Mammary epithelial cell (primary cell): ENCODE measurements at places on chromosomes 2 and 18.

DNA sequence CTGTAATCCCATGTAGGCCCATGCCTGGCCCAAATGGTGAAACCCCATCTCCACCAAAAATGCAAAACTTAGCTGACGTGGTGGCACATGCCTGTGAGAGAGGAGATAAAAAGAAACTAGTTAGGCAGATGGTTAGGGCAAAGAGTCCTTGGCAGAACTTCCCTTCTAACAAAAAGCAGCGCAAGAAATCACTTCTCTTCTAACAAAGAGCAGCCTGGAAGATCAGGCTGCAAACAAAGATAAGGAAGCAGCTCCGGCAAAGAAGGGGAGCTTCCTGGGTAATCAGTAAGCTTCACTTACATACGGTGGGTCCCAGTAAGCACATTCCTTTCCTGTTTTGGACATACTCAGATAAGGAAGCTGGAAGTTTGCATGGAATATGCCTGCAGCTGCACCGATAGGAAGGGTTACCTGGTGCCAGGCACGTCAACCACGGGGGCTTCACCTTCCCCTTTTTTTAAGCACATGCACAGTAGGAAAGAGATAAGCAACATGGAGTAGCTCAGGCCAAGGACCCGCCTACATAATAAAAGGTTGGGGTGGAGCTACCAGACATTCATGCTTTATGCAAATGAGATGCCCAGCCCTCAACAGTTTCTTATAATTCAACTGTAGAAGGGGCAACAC, 61.0 kb upstream of the SLC25A52 start:
- DNase-seq, result no peak

DNA sequence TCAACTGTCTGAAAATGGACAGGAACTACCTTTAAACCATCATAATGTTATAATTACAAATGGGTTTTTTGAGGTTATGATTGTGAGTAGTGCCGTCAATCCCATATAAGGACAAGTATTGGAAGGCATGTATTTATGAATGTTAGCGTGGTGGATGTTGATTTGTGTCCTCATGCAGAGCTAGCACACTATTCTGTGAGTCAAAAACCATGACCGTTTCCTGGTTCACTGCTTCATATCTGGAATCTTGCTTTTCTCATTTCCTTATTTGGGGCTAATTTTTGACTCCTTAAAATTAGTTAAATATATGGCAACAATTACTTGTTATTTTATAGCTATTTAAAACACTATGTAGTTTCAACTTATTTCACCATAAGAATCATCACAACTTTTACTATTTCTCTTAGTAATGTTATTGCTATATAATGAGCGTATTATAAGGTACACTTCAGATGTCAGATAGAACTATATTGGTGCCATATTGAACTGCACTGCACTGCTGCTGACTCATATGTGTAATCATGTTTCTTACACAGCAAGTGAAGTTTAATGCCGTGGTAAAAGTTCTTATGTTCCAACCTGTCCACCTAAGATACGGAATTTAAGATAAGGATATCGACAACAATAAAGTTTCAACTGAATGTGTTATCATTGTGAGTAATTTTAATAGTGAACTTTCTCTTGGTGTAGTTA, 192.8 kb downstream of the PTGR3 start:
- no peak for DNase-seq

DNA sequence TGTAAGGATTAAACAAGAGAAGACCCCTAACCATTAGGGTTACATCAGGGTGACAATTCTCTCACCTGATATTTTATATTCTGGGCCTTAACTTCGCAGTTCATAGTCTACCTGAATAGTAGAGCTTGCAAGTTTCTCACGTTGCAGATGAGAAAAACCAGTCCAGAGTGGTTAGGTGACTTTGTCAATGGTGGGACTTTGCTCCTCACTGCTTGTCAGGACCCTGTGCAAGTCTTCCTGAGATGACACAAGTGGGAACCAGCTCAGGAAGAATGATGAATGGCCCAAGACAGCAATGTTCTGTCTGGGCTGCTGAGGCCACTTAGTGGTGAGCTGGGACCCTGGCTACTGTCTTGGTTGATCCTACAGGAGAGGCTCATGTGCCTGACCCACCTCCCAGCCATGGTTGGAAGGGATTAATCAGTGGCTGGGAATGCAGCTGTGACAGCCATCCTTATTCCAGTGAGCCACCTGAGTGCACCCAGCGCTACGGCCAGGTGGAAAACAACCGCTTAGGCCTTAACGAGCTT, 16.9 kb downstream of the LGALSL start:
- no peak for DNase-seq

- DNase-seq, result no peak
These were observed 56.9 kb downstream of the WDR75 start for GRCh38 chr2:189498205-189498604.

DNA sequence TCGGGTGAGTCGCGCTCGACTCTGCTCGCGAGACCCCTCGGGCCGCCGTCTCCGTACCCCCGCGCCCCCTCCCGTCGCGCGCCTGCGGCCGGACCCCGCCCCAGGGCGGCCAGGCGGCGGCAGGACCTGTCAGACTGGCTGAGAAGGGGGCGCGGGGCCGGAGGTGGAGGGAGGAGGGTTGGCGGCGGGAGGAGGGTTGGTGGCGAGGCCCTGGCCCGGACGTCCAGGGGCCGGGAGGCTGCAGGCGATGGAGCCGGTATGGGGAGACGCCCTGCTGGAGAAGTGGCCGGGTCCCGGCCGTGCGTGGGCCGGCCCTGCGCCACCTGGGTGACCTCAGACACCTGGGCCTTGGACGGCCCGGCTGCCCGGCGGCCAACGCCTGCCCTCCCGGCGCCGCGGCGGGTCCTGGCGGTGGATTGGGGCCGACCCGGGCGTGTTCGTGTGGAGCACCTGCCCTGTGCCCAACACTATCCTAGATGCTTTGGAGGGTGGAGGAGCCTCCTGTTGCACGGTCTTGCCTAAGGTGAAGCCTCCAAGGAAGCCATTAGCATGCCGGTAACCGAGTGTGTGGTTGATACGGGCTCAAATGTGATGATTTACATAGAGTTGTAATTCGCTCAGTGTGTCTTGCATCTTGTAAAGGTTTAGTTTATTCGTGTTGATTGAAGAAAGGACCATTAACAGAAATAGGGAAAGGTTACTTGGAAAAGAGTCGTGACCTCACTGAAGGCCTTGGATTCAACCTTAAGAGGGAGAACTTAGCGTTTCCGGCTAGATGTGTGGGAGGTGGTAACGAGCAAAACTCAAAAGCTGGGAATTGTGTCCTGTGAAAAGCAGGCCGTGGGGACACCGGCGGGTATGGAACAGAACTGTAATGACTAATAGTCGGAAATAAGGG, 550 bp downstream of the MYL12B start:
- DNase-seq, result peak; percentile 45

DNA sequence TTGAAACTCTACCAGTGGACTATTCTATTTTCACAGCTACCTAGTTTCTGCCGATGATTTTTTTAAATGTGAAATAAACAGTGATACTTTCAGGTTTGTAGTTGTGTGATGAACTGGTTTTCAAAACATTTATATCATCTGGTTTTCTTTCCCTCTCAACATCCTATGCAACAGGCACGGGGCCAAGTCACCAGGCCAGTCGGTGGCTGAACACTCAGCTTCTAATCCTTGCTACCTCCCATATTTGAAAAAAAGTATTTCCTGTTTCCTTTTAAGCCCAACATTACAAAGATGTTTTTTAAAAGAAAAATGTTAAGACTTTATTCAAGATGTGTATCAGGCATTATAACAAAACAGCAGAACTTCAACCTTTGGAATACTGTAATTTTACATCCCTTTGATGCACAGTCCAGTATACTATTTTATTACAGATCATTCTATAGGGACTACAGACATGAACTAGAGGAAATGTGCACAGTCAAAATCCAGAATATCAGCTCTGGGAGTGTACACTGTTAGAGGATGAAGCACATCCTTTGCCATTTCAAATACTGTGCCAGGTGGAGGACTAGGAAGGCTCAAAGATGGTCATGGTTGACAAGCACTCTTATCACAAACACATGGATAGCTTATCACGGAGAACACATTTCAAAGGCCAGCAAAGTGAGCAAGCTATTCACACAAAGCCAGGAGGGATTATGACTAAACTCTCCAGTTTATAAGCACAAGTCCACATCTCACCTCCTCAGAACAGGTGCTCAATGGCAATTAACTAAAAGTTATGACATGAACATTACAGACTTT, 14.6 kb downstream of the MRPL35 start:
- DNase-seq, result no peak

GRCh38 chr18:5972298-5972697, 77.0 kb upstream of the TMEM200C start:
- no peak for DNase-seq

DNA sequence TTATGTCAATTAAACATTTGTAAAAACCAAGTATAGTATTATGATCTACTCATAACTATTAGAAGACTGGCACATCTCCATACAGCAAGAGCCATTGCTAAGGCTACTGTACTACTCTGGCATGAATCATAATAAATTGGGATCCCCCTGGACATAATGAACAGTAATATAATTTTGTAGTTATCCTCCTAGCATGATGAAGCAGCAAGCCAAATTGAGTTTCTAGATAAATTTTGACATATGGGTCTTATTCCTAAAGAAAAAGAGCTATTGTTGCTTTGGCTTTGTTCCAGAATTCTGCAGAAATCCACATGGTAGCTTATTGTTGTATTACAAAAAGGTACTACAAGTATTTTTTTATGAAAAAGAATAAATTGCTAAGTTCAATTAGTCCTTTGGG, 204.3 kb downstream of the CAMKMT start:
- DNase-seq, result no peak

- no peak for DNase-seq
These were observed 440.8 kb upstream of the LRRTM4 start for GRCh38 chr2:77962943-77963342.

DNA sequence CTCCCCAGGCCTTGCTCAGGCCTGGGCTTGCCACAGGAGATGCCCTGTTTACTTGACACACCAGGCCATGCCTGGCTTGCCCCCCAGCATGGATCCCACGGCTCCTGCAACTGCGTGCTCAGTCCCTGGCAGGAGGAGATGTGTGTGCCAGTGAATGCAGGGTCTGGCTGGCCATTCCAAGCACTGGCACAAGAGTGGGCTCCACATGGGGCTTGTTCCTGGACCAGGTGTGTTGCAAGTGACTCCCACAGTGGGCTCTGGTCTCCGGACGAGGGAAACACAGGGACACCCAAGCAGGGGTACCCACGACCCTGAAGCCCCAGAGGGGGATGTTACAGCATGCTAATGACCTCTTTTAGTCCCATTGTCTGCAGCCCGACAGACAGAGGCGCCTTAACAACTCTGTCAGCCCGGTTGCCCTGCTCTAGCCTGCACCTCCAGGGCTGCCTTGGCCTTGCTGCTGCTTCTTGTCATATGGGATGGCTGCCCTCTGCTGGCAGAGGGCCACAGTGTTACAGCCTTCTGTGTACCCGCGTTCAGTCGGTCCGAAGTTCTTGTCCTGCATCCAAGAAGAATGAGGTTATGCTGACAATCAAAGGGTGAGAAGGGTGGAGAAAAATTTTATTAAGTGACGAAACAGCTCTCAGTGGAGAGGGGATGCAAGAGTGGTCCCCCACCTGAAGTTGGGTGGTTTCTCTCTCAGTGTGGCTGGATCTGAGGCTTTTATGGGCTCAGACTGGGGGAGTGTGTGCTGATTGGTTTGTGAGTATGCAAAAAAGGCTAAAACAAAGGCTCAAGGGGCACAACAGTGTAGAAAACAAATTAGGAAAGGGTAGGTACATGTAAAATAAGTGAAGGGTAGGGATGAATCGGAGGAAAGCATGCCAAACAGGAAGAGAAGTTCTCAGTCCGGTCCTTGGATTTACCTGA, 180.4 kb downstream of the MBD5 start:
- DNase-seq, result peak; percentile 37

GRCh38 chr2:177467646-177468045, 75.1 kb downstream of the AGPS start:
- DNase-seq, result peak; percentile 42

DNA sequence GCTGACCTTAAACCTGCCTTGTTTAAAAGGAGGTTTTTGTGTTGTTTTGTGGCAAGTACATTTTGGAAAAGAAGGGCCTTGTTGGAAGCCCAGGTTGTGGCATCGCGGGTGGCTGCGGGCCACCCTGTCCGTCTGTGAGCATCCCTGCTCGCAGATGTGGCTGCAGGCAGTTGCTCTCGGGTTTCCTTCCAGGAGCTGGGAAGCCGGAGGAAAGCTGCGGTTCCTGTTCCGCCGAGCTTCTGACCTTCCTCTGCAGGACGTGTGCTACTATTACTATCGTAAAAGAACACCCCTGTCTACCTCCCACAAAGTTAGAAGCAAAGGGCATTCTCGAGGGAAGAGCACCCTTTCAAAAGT, 766 bp downstream of the MFF start:
- peak; percentile 56 for DNase-seq

DNA sequence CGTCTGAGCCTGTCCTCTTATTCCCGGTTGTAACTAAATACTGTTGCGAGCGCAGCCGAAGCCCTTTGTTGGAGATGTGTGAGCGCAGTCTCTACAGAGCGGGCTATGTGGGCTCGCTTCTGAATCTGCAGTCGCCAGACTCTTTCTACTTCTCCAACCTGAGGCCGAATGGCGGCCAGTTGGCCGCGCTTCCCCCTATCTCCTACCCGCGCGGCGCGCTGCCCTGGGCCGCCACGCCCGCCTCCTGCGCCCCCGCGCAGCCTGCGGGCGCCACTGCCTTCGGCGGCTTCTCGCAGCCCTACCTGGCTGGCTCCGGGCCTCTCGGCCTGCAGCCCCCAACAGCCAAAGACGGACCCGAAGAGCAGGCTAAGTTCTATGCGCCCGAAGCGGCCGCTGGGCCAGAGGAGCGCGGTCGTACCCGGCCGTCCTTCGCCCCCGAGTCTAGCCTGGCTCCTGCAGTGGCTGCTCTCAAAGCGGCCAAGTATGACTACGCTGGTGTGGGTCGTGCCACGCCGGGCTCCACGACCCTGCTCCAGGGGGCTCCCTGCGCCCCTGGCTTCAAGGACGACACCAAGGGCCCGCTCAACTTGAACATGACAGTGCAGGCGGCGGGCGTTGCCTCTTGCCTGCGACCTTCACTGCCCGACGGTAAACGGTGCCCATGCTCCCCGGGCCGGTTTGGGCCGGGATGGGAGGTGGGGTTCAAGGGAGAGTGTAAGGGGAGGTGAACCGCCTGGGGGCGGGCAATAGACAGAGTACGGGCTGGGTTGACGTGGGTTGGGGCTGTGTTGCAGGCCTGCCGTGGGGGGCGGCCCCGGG, at the start of gene HOXD12:
HOXD12 (plus strand) TSS at position 68 of the 819 bp plus-strand sequence; CDS start at position 75, 7 bp downstream.
- no peak for DNase-seq

- peak; percentile 38 for DNase-seq
These were observed 72.5 kb downstream of the SH3BP4 start for GRCh38 chr2:235024191-235024860.
